ENCODE measurements at places on chromosomes 5 and 9.

- no peak for DNase-seq
Observed at GRCh38 chr5:83919071-83920041, 198.7 kb upstream of the HAPLN1 start.

- DNase-seq = no peak
Observed at GRCh38 chr5:35320029-35320428, 89.7 kb upstream of the PRLR start.

- DNase-seq = no peak
Observed at GRCh38 chr9:76642701-76643209, 121.5 kb upstream of the PCA3 start.

DNA sequence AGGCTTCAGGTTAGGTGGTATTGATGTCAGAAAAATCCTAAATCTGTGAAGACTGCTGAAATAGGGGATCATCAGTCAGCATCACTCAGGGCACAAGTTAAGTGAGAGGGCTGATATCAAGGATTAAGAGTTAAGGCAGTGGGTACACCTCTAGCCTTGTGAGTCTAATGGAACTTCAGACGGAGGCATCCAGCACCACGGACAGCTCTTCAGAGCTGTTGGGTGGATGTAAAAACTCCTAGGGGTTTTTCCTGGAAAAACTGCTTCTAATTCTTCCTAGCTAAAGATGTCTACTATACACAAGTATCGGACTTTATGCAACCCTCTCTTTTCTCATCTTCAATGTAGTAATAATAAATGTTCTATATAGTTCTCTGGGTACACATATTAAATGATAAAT is 165.9 kb downstream of the SH3GL2 start:
- DNase-seq = no peak

DNA sequence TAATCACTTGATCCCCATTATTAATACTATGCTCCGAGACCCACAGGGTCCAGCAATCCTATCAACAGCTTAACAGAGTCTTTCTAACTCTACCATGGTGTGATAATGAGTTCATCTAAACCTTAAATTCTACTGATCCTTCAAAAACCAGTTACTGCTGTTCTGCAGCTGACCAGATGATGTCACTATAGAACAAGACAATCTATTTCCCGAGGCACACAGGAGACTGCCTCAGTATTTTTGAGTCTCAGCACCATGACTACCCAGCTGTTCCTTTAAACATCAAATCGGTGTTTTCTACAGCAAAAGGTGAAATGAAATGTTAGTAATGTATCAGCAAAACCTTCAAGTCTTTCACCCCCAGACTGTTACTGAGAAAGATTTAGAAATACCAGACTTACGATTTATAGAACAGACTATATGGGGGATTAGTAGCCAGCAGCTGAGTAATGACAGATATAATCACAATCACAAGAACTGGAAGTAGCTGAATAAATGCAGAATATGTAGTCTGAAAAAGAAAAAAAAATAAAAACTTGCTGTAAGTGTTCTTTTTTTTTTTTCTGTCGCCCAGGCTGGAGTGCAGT is 16.9 kb downstream of the DNAJC18 start:
- DNase-seq = no peak

GRCh38 chr5:150517272-150518152 is 9.6 kb downstream of the NDST1 start:
- DNase-seq = no peak

DNA sequence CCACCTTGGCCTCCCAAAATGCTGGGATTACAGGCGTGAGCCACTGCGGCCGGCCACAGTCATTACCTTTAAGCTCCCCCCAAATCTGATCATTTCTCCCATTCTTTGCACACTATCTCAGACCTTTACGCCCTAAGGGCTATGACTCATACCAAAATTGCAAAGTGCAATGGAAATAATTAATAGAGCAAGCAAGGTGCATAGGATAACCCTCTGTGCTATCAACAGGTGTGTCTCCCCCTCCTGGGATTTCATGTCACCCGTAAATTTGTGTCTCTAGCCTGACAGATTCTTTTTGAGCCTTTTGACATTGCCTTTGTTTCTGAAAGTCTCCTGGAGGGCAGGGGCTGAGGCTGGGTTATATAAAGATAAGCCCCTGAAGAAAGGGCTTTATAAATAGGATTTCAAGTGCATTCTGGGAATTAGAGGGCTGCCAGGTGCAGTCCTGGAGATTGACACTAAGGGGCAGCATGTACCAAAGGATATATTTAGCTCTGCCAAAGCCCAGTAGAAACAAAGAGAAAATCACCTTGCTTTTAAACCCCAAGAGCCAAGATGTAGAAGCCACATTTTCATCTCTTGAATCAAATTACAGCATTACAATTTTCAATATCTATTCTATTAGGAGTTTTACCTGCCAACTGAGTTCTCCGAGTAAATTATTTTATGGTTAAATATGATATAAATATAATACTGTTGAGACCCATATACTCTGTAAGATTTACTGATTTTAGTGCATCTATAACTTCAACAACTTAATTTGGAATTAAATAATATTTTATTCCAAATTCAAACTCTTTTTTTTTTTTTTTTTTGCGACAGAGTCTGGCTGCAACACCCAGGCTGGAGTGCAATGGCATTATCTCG is 18.2 kb downstream of the S100Z start:
- peak; percentile 50 for DNase-seq

- DNase-seq = no peak
Observed at GRCh38 chr9:94082553-94082952, 1.7 kb upstream of the PTPDC1 start.

GRCh38 chr5:18932081-18932480 is 1055.9 kb downstream of the CDH18 start:
- no peak for DNase-seq

DNA sequence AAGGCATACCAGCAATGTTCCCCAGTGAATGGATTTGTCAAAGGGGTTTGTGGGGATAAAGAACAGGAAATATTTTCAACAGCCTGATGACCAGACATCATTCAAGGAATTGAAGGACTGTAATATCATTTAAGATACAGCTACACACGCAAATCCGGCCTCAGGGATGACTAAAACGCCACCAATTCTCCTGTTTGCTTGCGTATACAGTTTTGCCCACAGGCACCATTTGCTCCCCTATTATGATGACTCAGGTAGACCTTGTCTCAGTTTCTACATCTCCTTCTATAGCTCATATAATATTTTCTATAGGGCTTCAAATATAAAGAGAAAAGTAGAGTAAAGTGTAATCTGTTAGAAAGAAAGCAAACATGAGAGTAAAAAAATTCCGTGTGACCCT is 29.7 kb upstream of the ITGA1 start:
- DNase-seq = no peak

- no peak for DNase-seq
Observed at GRCh38 chr9:92668746-92669526, 995 bp downstream of the IPPK start.

Measured in activated CD4-positive, CD25-positive, alpha-beta regulatory T cell treated with anti-CD3 and anti-CD28 coated beads, Interleukin-2, amount 50 U/mL, for 72 hours (primary cell).